ENCODE measurements at places on chromosomes 7 and 10.

GRCh38 chr7:91373111-91373800 lies 109.0 kb downstream of the FZD1 start:
- DNase-seq = no peak

DNA sequence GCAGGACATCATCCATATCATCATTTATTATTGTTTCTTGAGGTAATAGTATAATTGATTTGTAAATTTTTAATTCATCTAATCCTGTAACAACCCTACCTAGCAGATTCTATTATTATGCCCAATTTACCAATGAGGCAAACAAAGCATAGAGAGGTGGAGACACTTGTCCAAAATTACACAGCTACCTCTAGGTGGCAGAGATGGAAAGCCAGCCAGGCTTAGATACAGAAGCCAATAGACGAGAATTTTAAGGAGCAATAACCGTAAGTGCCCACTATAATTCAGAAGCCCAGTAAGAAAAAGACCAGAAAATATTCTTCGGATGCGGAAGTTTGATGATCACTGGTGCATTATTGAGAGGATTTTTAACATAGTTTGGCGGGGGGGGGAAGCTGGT lies 54.0 kb downstream of the ANK3 start:
- no peak for DNase-seq

GRCh38 chr10:114483575-114483974 lies 79.3 kb upstream of the AFAP1L2 start:
- no peak for DNase-seq

- DNase-seq = no peak
Observed at GRCh38 chr7:67306331-67306730, 309.7 kb downstream of the TYW1 start.

DNA sequence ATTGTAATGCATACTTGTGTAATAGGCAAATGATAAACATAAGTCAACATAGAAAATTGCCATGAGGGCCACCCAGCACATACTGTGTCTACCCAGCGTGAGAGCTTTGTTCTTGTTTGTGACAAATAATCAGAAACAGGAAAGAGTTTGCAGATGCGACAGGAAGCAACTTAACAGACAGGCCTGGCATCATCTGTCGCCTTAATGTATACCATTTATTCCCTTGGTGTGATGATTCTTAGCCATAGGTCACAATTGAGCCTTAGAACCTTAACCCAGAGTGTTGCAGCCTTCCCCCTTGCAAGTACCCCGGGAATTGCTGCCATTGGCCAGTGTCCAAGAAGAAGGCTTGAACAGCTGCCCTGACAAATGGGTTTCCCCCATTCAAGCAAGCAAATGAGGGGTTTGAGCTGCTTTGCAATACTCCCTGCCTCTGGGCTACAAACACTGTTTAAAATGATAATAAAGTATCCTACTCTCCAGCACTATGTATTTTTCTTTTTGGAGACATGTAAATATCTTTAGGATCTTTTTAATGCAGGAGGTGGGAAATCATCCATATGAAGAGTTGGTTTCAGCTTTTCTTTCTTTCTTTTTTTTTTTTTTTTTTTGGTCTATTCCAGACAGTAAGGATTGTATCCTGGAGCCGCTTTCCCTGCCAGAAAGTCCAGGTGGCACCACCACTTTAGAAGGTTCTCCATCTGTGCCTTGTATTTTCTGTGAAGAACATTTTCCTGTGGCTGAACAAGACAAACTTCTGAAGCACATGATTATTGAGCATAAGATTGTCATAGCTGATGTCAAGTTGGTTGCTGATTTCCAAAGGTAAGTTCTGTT lies 80.0 kb downstream of the ZNF277 start:
- no peak for DNase-seq

GRCh38 chr10:70140297-70140696 lies 6.2 kb downstream of the TYSND1 start:
- no peak for DNase-seq

DNA sequence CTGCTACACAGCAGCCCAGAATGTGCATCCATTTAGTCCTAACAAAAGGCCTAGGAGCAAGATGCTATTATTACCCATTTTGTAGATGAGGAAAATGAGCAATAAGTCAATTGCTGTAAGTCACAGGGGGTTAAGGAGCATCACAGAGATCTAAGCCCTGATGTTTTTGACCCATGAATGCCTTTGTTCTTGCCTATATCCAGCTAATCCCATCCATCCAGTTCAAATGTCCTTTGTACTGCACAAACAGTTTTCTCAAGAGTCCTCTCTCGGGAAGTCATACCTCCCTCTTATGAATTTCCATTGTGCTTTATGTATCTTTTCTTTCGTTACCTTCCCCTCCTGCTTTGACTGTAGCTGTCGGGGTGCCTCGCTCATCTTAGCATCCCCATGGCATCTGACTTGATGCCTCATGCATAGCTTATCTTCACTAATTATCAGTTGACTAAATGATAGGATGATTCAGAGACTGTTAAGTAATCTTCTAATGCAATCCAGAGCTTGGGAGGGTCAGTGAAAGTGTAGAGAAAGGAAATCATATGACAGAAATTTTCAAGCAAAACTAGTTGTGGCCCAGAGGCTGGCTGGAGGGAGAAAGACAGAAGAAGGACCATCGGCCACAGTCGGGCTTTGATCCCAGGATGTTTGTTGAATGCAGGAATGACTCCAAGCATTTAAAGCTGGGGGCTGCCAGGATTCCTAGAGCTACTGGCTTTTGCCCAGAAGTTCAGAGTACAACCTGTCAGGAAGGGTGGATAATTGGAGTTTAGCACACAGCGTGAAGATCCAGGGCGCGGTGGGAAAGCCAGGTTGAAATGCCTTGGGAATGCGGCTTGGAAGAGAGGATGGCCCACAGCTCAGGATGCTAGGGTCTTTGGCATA lies 23.5 kb downstream of the BLVRA start:
- DNase-seq = no peak

DNA sequence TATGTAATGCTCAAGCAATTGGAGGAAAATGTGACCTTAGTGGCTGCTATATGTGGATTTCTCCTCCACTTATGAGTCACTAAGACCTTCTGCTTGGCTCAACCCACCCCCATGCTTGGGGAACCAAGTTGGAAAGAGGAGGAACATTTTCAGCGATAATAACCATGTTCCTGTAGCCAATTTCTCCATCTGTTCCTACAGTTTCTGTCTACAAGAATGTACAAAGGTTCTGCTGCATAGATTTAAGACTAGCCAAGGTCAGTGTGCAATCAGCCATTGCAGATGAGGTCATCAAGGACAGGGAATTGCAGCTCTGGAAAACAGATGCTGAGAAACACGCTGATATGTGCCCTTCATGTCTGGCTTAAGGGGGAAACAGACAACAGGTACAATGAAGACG lies 5.6 kb upstream of the NRCAM start:
- DNase-seq = no peak

- DNase-seq = no peak
Observed at GRCh38 chr10:24214762-24215161, 5.8 kb downstream of the KIAA1217 start.

- DNase-seq = peak; percentile 10
Observed at GRCh38 chr7:113086431-113086888, at the start of gene GPR85. Gene GPR85 (minus strand): TSS chr7:113086827. CDS start chr7:113084721, 2,106 bp downstream.

GRCh38 chr10:26869528-26869927 lies 8.8 kb upstream of the ABI1 start:
- no peak for DNase-seq

- no peak for DNase-seq
Observed at GRCh38 chr7:20932785-20933527, 146.3 kb upstream of the SP8 start.

GRCh38 chr10:51340845-51341610 lies 266.7 kb downstream of the PRKG1 start:
- no peak for DNase-seq

DNA sequence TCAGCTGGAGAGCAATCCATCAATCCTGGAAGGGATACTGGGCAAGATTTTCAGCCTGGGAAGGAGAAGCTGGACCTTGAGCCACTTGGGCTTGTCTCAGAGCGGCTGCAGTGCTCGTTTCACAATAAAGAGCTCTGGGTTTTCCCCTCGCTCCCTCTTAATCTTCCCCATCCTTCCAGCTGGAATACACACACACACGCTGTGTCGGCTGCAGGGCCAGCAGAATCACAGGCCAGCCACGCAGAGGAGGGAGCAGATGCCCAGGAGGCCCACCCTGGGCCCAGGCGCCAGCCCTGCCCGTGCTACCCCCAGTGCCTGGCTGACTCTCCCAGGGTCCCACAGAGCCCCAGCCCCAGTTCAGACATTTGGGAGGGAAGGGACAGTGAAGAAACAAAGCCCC lies 255.1 kb downstream of the TNS3 start:
- no peak for DNase-seq

- DNase-seq = no peak
Observed at GRCh38 chr10:88382699-88383098, 200.4 kb downstream of the RNLS start.

DNA sequence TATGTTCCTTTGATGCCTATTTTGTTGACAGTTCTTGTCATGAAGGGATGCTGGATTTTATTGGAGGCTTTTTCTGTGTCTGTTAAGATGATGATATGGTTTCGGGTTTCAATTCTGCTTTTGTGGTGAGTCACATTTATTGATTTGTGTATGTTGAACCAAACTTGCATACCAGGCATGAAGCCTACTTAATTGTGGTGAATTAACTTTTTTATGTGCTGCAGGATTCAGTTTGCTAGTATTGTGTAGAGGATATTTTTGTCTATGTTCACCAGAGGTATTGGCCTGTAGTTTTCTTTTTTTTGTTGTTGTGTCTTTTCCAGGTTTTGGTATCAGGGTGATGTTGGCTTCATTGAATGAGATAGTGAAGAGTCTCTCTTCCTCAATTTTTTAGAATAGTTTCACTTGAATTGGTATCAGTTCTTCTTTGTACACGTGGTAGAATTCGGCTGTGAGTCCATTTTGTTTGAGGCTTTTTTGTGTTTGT lies 345.9 kb downstream of the KIF20B start:
- DNase-seq = no peak

DNA sequence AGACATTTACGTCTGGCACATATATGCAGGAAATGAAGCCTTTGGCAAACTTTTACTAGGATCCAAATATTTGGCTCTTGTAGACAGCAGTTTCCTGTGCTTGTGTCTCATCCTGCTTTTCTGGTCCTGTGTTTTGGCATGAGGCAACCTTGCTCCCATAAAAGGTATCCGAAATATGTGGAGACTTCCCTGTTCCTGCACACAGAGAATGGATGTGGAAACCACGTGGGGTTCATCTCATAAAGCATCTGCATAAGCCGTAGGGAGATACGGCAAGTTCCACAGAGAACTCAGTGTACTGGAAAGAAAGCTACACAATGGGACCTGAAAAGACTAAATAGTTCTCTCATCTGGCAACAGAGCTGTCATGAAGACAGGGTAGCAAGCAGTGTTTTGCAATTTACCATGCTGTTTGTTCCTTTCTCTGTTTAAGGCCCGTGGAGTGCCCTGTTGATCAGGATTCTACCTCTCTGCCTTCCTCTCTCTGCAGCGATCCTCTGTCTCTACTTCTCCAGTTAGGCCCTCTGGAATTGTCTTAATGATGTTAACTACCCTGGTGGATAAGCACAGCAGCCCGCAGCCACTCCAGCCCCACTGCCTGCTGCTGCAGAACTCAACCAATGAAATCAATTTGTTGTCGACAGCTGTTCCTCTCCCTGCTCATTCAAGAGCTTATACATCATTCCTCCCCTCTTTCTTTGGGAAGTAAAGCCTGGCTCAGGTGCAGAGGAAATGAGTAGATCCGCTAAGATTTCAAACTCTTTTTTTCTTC lies 293.6 kb downstream of the CSTF2T start:
- DNase-seq = no peak

DNA sequence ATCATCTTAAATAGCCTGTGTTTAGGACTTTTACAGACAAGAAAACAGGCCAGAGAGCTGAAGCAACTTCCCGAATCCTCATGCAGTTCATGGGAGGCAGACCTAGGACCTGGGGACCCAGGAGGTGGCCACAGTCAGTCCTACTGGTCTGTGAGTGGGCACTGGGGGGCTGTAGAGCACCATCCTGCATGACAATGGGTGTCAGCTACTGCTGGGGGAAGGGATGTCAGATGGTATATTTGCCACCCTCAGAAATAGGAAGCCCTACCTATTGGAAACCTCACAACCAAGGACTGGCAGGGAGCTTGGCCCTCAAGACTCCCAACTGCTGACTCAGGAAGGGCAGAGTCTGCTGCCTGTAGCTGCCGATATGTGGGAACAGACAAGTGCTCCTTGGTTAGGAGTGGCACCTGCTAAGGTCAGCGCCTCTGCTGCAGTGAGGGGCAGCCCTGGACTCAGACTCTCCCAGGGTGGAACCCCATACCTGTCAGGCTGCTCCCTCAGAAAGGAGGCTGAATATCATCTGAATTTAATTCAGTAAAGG lies 29.7 kb downstream of the OGDH start:
- DNase-seq = no peak

DNA sequence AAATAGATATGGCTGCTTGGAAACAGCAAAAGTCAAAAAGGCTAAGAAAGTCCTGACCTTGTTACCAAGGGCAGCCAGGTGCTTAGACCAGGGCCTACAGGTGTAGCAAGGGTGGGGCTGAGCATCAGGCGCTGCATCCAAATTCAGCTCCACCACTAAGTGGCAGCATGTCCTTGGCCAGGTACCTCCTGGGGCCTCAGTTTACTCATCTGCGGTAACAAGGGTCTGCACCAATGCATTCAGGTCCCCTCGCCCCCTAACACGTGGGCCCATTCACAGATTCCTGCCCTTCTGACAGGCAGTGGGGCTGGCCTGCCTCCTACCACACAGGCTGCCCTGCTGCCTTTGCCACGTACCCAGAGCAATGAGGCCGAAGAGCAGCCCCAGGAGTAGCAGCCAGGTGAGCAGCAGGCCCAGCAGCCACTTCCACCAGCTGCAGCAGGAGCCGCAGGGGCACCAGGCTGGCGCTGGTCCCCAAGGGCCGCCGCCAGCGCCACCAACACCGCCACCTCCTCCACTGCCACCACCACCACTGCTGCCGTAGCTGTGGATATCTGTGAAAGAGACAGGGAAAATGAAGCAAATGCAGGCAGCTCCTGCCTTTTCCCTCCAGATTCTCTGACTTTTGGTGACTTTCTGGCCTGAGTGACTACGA lies 28.9 kb downstream of the COL17A1 start:
- no peak for DNase-seq

GRCh38 chr10:6473430-6473829 lies 106.6 kb downstream of the PRKCQ start:
- no peak for DNase-seq

- peak; percentile 44 for DNase-seq
Observed at GRCh38 chr10:133379152-133379800, at the start of gene PAOX. Gene PAOX (plus strand): TSS chr10:133379262. CDS start chr10:133379317, 55 bp downstream.

- DNase-seq = no peak
Observed at GRCh38 chr10:5641501-5641900, 24.9 kb downstream of the ASB13 start.

GRCh38 chr7:50957431-50957830 lies 174.7 kb upstream of the GRB10 start:
- no peak for DNase-seq

DNA sequence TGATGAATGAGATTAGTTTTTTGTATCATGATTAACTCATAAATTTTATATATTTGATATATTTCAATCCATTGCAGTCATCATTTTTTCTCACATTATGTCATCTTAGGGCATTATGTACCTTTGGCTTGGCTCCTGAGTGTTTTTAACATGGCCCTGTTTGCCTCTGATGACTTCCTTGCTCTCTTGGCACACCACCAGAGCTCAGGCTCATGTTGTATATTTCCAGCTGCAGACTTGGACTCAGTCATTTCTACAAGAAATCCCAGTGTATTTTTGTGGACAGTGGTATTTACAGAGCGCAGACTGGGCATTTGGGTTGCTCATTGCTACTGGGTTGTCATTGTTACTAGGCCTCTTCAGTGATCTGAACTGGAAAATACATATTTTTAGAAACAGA lies 188.5 kb downstream of the ADRA2A start:
- DNase-seq = no peak

Measured in activated gamma-delta T cell (primary cell).